ENCODE measurements at places on chromosomes 1 and 21. TPM values are rescaled to one million over a fixed set of nuclear protein-coding genes. Genes with fewer than 3 reads are reported as not detected.

UBR4 gene
- total RNA-seq = 172 TPM

S100A7 gene
- total RNA-seq = not detected

PLD5 gene
- total RNA-seq = not detected

SLC35F3 gene
- total RNA-seq = under 0.01 TPM

NLRP3 gene
- not detected for total RNA-seq

BLACAT1 gene
- not detected for total RNA-seq

SLAMF1 gene
- total RNA-seq = not detected

CCDC181 gene
- not detected for total RNA-seq

CRYAA gene
- not detected for total RNA-seq

BMP8B gene
- total RNA-seq = 0.17 TPM

MAP3K21 gene
- 1.4 TPM for total RNA-seq

SPRR4 gene
- not detected for total RNA-seq

ZNF695 gene
- 2.7 TPM for total RNA-seq

APP gene
- 1,370 TPM for total RNA-seq

MMP23B gene
- total RNA-seq = not detected

KLHDC9 gene
- 0.93 TPM for total RNA-seq

PLA2G2F gene
- total RNA-seq = not detected

CDK18 gene
- 1.7 TPM for total RNA-seq

DNASE2B gene
- not detected for total RNA-seq

ZNF692 gene
- 16.5 TPM for total RNA-seq
